Purkinje cell (primary cell): ENCODE measurements at places on chromosomes 1 and 21. TPM values are rescaled to one million over a fixed set of nuclear protein-coding genes. Genes with fewer than 3 reads are reported as not detected.

The PGLYRP3 gene
- polyA plus RNA-seq, result not detected in 2 replicates

The SHCBP1L gene
- not detected in 2 replicates for polyA plus RNA-seq

The LEPR gene
- polyA plus RNA-seq, result 0.48 and 3.1 TPM in 2 replicates

The KCNK1 gene
- polyA plus RNA-seq, result 160 and 186 TPM in 2 replicates

The ASPM gene
- polyA plus RNA-seq, result 0.28 TPM in 1 of 2 replicates, not detected in the other

The BSND gene
- not detected in 2 replicates for polyA plus RNA-seq

The CELA2A gene
- polyA plus RNA-seq, result not detected in 2 replicates
